ENCODE measurements at places on chromosomes 13 and 19. TPM values are rescaled to one million over a fixed set of nuclear protein-coding genes. Genes with fewer than 3 reads are reported as not detected.

- no peak for DNase-seq
Measured at GRCh38 chr13:23751195-23751594, 138.0 kb downstream of the MIPEP start.

The BRSK1 gene
- 13.1 TPM for polyA plus RNA-seq

GRCh38 chr13:99040536-99041131, 62.8 kb upstream of the DOCK9 start:
- DNase-seq: no peak

GRCh38 chr13:80022146-80022545, 318.8 kb downstream of the SPRY2 start:
- DNase-seq: no peak

DNA sequence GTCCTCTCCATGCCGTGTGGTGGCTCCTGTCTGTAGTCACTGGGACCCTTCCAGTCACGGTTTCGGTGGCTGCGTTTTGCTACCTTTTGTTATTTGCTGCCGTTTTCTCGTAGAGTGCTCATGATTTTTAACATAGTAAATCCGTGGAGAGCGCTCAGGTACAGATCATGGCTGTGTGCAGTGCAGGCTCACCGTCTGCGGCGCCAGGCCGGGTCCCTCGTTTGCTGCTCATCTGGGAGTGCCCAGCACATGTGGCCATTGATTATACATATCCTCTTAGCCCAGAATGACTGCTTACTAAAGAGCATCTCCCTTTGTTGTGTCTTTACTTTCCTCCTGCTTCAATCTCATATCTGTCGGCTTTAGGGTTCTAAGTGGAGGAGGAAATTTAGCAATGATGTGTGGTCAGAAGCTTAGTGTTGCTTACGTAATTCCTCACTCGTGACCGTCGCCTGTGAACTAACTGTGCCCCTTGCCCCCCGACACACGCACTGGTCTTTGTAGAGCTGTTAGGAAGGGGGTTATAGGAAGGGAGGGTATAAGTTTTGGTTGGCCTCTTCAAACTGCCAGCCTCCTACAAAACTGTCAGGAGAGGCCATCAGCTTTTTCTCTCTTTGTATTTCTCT, 31.8 kb downstream of the TFDP1 start:
- peak; percentile 23 for DNase-seq

DNA sequence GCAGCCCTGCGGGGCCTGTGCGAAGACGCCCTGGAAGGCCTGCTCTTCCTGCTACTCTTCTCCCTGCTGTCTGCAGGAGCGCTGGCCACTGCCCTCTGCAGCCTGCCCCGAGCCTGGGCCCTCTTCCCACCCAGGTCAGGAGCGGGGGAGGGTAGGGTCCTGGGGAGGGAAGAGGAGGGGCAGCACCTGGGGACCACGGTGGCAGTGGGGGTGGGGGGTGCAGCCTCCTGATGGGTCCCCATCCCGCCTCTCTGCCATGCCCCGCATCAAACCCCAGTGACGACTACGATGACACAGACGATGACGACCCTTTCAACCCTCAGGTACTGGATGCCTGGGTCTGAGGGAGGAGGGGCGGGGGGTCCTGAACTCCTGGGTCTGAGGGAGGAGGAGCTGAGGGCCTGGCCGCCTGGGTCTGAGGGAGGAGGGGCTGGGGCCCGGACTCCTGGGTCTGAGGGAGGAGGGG, 13.4 kb upstream of the LENG8 start:
- DNase-seq: no peak

- DNase-seq: no peak
Measured at GRCh38 chr19:33689868-33690267, 68.1 kb downstream of the CHST8 start.

The SYNGR4 gene
- 0.67 TPM for polyA plus RNA-seq

GRCh38 chr19:34671972-34672371, 5.0 kb downstream of the SCGB2B2 start:
- DNase-seq: no peak

GRCh38 chr13:105737688-105738087, 797.8 kb downstream of the EFNB2 start:
- DNase-seq: no peak

DNA sequence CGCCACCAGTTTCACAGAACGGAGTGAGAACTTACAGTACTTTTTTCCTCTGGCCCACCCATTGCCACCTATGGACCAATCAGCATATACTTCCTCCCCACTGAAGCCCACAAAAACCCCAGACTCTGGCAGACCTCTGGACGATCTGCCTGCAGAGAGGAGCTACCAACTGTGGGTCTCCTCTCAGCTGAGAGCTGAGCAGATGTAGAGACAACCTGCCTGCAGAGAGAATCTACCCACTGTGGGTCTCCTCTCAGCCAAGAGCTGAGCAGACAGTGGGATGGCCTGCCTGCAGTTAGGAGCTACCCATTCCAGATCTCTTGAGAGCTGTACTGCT, 69.7 kb downstream of the PIBF1 start:
- DNase-seq: no peak

The PSG11 gene
- not detected for polyA plus RNA-seq

DNA sequence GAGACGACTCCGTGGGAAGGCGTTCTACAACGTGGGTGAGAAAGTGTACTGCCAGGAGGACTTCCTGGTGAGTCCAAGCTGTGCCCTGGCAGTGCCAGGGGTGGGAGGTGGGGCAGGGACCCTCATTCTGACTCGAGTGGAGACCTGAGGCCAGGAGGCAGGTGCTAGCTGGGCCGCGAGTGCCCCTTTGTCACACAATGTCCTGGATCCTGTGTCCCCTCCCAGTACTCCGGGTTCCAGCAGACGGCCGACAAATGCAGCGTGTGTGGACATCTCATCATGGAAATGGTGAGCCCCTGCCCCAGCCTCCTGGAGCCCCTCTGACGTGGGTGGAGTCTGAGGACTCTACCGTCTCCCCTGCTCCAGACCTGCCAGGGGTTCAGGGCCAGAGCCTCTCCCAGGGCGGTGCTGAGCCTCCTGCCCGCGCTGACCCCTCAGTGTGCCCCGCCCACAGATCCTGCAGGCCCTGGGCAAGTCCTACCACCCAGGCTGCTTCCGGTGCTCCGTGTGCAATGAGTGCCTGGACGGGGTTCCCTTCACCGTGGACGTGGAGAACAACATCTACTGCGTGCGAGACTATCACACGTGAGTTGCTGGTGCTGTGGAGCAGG, 11.6 kb downstream of the WTIP start:
- DNase-seq: no peak

The KLK12 gene
- not detected for polyA plus RNA-seq

- DNase-seq: no peak
Measured at GRCh38 chr19:3115411-3115810, 20.4 kb upstream of the GNA15 start.

GRCh38 chr19:21587117-21587461, 81.7 kb downstream of the ZNF429 start:
- no peak for DNase-seq

The FBXL3 gene
- 65.9 TPM for polyA plus RNA-seq

The HCN2 gene
- polyA plus RNA-seq: 0.24 TPM

DNA sequence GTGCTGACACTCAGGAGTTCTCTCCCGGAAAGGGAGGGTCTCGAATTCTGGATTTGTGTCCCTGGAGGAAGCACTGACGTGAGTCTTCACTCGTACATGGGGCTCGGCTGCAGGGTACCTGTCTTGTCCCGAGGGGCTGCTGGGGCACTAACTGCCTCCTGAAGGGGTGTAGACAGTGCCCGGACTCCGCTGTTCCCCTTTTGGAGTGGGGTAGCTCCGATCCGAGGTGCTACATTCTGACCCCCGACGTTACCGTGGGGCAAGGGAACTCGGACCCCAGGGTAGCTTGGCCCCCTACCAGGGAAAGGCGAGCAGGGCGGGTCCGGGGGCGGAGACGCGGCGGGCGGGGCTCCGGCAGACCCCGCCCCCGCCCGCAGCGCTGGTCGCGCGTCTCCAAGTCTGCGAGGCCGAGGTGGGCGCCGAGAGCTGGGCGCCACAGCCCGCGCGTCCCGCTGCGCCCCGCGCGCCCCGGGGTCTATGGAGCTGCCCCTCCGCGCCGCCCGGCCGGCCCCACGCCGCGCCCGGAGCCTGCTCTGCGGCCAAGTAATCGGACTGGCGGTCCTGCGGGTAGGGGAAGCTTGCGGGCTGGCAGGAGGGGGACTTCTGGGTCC, at the start of gene NPAS1:
Gene NPAS1, plus strand, starts transcription at position 407 of the 611 bp plus-strand sequence. CDS start 1,211 bp downstream, outside the sequence.
- no peak for DNase-seq

The ITGBL1 gene
- polyA plus RNA-seq: 0.55 TPM

DNA sequence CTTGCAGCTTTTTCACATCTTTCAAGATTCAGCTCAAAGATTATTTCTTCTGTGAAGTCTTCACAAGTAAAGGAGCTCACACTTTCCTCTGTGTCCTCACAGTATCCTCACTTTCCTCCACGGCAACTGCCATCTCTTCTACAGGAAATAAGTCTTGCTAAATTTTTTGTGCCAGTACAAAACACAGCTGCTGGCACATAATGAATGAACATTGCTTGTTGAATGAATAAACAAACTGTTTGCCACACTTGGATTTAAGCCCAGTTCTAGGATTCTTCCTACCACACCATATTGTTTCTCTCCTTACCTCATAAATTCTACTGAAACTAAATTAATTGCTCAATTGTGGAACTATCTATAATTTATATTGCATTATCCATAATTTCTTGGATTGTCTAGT, 59.5 kb downstream of the RAP2A start:
- DNase-seq: no peak

DNA sequence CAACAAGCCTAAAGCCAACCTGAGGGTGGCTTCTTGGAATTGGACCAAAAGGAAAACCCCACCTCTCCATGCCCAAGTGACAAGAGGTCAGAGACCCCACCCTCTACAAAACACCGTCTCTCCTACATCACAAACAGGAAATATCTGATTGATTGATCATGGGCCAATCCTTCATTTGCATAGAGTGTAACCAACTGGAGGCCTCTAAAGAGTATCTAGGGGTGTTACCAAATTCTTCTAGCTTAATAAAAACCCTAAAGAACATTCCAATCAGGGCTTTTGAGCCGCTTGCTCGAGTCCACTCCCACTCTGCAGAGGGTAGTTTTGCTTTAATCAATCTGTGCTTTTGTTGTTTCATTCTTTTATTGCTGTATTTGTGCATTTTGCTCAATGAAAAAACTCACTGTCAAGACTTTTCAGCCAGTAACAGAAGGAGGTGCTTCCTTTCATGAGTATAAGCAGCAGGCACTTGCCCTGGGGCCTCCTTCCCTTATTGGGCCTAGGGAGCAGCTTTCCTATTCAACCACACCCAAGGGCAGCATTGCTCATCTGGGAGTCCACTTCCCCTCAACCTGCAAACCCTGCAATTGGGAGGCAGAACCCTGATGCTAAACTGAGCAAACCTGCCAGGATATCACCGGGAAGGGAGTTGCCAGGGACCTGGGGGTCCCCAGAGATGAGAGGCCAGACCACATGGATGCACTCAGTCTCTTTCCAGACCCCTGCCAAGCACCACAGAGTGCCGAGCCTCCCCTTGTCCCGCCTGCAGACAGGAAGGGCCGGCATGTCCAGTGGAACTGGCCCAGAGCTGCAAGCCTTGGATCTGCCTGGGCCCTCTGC, 154.3 kb upstream of the VSTM2B start:
- DNase-seq: no peak

- DNase-seq: no peak
Measured at GRCh38 chr19:54158812-54159351, 639 bp downstream of the LENG1 start.

The KLK15 gene
- polyA plus RNA-seq: not detected

The ZNF558 gene
- 45.8 TPM for polyA plus RNA-seq

All from right renal cortex interstitium (tissue), 3 donors.